B cell (primary cell): ENCODE measurements at places on chromosomes 7 and 10.

GRCh38 chr10:24882047-24882698, 70.2 kb downstream of the PRTFDC1 start:
- DNase-seq = peak; percentile 43

DNA sequence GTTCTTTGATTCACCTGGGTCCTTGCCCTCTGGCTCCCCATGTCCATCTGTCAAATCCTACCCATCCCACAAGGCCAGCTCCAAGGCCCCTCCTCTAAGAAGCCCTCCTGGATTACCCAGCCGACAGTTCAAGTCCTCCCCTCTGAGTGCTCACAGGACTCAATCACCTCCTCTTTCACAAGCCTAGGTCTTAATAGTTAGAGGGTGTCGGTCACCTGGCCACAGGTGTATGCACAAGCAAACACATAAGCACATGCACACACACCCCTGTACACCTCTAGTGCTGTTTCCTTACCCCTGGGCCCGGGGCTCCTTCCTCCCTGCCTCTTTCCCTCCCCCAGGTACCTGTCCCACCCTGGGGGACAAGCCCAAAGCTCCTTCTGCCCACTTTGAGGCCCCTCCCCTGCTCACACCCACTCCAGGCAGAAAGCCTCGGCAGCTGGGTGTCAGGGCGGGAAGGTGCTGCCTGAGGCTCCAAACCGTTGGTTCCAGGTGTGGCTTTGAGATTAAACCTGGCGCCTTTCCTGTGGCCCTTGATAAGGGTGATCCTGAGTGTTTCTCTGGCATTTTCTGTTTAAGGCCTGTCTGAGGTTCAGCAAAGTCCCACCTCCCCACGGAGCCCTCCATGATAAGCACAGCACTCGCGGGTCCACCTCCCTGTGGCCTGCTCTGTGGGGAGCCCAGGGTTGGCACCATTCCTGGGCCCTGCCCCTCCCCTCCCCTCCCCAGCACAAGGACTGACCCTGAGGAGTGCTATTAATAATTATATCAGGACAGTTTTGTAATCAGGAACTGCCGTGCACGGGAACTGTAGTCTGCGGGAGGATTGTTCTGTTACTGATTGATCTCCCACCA, 14.6 kb upstream of the AQP1 start:
- DNase-seq = no peak

DNA sequence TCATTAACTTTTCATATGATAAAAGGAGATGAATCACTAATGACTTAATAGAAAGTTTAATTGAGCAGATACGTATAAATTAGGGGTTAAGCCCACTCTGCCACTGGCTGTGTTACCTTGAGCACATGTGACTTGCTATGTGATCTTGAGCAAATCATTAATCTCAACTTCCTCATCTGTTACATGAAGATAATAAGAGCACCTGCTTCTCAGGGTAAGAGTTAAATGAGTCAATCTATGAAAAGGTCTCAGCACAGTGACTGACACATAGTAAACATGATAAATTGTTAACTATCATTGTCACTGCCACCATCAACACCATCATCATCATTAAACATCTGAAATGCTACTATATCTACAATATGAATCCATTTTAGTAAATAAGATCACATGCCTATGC, 110.8 kb downstream of the TPK1 start:
- no peak for DNase-seq

GRCh38 chr7:100407285-100408180, 21.0 kb downstream of the ZCWPW1 start:
- DNase-seq = peak; percentile 86

DNA sequence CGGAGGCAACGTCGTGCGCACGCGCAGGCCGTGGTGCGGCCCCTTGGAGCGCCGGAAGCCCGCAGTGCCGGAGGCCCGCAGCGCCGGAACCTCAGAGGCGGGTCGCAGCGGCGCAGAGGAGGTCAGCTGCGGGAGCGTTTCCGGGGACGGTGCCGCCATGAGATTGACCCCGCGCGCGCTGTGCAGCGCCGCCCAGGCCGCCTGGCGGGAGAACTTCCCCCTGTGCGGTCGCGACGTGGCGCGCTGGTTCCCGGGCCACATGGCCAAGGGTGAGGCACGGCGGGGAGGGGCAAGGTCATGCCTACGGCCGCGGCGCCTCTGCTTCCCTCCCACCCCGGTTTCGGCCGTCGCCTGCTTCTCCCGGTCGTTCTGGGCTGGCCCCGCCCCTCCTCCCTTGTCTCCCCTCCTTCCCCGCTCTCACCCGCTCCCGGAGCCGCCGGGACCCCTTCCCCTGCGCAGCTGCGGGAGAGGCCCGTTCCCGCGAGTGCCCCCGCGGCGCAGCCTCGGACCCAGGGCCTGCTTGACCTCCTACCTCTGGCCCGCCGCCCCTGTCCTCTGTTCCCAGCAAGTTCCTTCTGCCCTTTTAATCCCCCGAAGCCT, at the start of gene MTG1:
TSS of gene MTG1 (plus strand) at position 94 of the 600 bp plus-strand sequence. CDS start at position 158, 64 bp downstream.
- DNase-seq = peak; percentile 95
